ENCODE measurements at places on chromosomes 3 and 15.

DNA sequence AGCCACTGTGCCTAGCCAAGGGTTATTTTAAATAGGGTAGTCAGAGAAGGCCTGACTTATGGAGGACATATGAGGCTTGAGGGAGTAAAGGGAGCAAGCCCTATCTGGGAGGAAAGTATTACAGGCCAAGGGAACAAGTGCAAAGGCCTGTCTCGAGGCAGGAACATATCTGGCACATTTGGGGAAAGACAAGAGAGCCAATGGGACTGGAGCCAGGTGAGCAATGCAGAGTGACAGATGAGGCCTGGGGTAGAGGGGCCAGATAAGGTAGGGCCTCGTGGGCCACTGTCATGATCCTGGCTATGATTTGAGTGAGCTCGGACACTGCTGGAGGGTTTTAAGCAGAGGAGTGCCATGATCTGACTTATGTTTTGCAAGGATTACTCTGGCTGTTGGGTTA, 43.8 kb downstream of the DCP1A start:
- no peak for DNase-seq

GRCh38 chr15:92637626-92638025, 17.9 kb downstream of the FAM174B start:
- no peak for DNase-seq

- DNase-seq = no peak
Observed at GRCh38 chr3:39443530-39443929, 23.9 kb upstream of the MOBP start.

- DNase-seq = no peak
Observed at GRCh38 chr3:131218196-131218595, 163.4 kb upstream of the NUDT16 start.

GRCh38 chr3:73513260-73513659, 111.5 kb downstream of the PDZRN3 start:
- no peak for DNase-seq

DNA sequence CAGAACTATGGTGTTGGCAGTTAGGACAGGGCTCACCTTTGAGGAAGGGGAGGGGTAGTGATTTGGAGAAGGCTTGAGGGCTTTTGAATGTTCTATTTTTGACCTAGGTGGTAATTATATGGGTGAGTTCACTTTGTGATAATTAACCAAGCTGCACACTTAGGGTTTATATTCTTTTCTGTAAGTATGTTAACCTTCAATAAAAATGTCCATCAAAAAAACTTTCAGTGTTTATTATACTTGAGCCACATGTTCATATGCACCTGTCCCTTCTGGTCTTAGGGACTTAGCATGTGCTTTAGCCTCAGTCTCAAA, 28.4 kb downstream of the PDE8A start:
- no peak for DNase-seq
